Placental epithelial cell (primary cell): ENCODE measurements at places on chromosomes 13 and 19. TPM values are rescaled to one million over a fixed set of nuclear protein-coding genes. Genes with fewer than 3 reads are reported as not detected.

Gene TMEM272
- total RNA-seq, result 0.39 TPM in 1 of 2 replicates, not detected in the other

Gene ZNF235
- total RNA-seq, result 5.5 and 8.2 TPM in 2 replicates

Gene ZNF780A
- total RNA-seq, result 17.7 and 23.4 TPM in 2 replicates

Gene PRRG2
- 8.6 and 11.2 TPM in 2 replicates for total RNA-seq

Gene PINLYP
- total RNA-seq, result 2.4 and 11.0 TPM in 2 replicates

Gene RFX1
- 5.1 and 5.3 TPM in 2 replicates for total RNA-seq

Gene NECTIN2
- total RNA-seq, result 97.9 and 98.9 TPM in 2 replicates

Gene ZNF181
- total RNA-seq, result 8.9 and 14.9 TPM in 2 replicates

Gene TTC9B
- total RNA-seq, result under 0.01 TPM in 1 of 2 replicates, not detected in the other

Gene CGB3
- total RNA-seq, result not detected in 2 replicates

Gene TEX29
- 0.79 TPM in 1 of 2 replicates, not detected in the other for total RNA-seq

Gene ZNF546
- total RNA-seq, result 0.54 and 3.1 TPM in 2 replicates

Gene ZNF28
- 15.7 and 20.3 TPM in 2 replicates for total RNA-seq

Gene UPK1A
- total RNA-seq, result 0.39 TPM in 1 of 2 replicates, not detected in the other

Gene CLDND2
- total RNA-seq, result not detected in 2 replicates

Gene PRKCSH
- 124 and 132 TPM in 2 replicates for total RNA-seq

Gene CRB3
- total RNA-seq, result 0.39 and 0.65 TPM in 2 replicates

Gene IGFLR1
- 2.0 and 3.5 TPM in 2 replicates for total RNA-seq

Gene F10
- total RNA-seq, result 0.22 and 1.6 TPM in 2 replicates

Gene NKG7
- total RNA-seq, result not detected in 2 replicates

Gene UBE2S
- total RNA-seq, result 30.2 and 81.9 TPM in 2 replicates

Gene SELENOV
- not detected in 2 replicates for total RNA-seq

Gene ZNF208
- total RNA-seq, result 7.5 and 8.5 TPM in 2 replicates

Gene NLRP11
- not detected in 2 replicates for total RNA-seq

Gene ADAT3
- total RNA-seq, result 5.3 and 9.0 TPM in 2 replicates

Gene TBC1D4
- total RNA-seq, result 7.3 and 8.6 TPM in 2 replicates

Gene DCT
- total RNA-seq, result 0.11 and 0.39 TPM in 2 replicates

Gene MAMSTR
- 1.3 and 2.4 TPM in 2 replicates for total RNA-seq

Gene NOVA2
- not detected in 2 replicates for total RNA-seq

Gene ZNF90
- total RNA-seq, result 1.4 and 3.5 TPM in 2 replicates

Gene SIGLEC7
- total RNA-seq, result not detected in 2 replicates

Gene LRRC63
- total RNA-seq, result under 0.01 TPM in 1 of 2 replicates, not detected in the other

Gene HAUS5
- 8.4 and 9.0 TPM in 2 replicates for total RNA-seq

Gene SSC5D
- 0.22 and 1.2 TPM in 2 replicates for total RNA-seq

Gene KLK14
- total RNA-seq, result not detected in 2 replicates

Gene CDX2
- total RNA-seq, result not detected in 2 replicates

Gene IGFL2
- total RNA-seq, result 0.11 TPM in 1 of 2 replicates, not detected in the other

Gene DAND5
- total RNA-seq, result 0.11 TPM in 1 of 2 replicates, not detected in the other

Gene MEIOSIN
- total RNA-seq, result not detected in 2 replicates

Gene TPTE2
- total RNA-seq, result not detected in 2 replicates

Gene ZIC2
- total RNA-seq, result not detected in 2 replicates

Gene PRR19
- 0.98 and 1.2 TPM in 2 replicates for total RNA-seq
